Thoracic aorta endothelial cell (primary cell): ENCODE measurements at places on chromosomes 7 and 10. TPM values are rescaled to one million over a fixed set of nuclear protein-coding genes. Genes with fewer than 3 reads are reported as not detected.

Gene MYOF
- 494 and 504 TPM in 2 replicates for total RNA-seq

Gene CUZD1
- total RNA-seq = 2.1 TPM in 2 replicates

Gene PILRB
- 12.4 and 14.9 TPM in 2 replicates for total RNA-seq

Gene OPN4
- not detected in 2 replicates for total RNA-seq

Gene ALDH18A1
- 86.4 and 131 TPM in 2 replicates for total RNA-seq

Gene MYO1G
- total RNA-seq = 0.07 and 0.27 TPM in 2 replicates

Gene EMX2
- 0.07 TPM in 1 of 2 replicates, not detected in the other for total RNA-seq

Gene GRID1
- total RNA-seq = not detected in 2 replicates

Gene TRIL
- under 0.01 and 0.40 TPM in 2 replicates for total RNA-seq

Gene MYH16
- 0.93 and 1.1 TPM in 2 replicates for total RNA-seq

Gene STAG3
- total RNA-seq = 0.79 and 3.3 TPM in 2 replicates

Gene HOXA2
- 1.6 and 2.2 TPM in 2 replicates for total RNA-seq

Gene CDK14
- 26.6 and 31.5 TPM in 2 replicates for total RNA-seq

Gene GNG11
- 123 and 273 TPM in 2 replicates for total RNA-seq

Gene C10orf67
- total RNA-seq = not detected in 2 replicates

Gene SEMA3C
- total RNA-seq = 6.6 and 10.1 TPM in 2 replicates

Gene MTURN
- total RNA-seq = 6.2 and 9.2 TPM in 2 replicates

Gene ERCC6
- 58.9 and 98.9 TPM in 2 replicates for total RNA-seq

Gene TRIM50
- total RNA-seq = not detected in 2 replicates

Gene GCK
- total RNA-seq = 0.13 and 0.14 TPM in 2 replicates

Gene NKX6-2
- not detected in 2 replicates for total RNA-seq

Gene TMEM229A
- total RNA-seq = not detected in 2 replicates

Gene SLC26A5
- total RNA-seq = 0.13 and 0.14 TPM in 2 replicates

Gene BLNK
- total RNA-seq = not detected in 2 replicates

Gene FGFR2
- total RNA-seq = 0.27 and 0.36 TPM in 2 replicates

Gene GHRHR
- total RNA-seq = 0.14 TPM in 1 of 2 replicates, not detected in the other

Gene ARHGEF35
- 0.53 and 1.1 TPM in 2 replicates for total RNA-seq

Gene RBM20
- total RNA-seq = not detected in 2 replicates

Gene TCAF2
- total RNA-seq = 14.5 and 31.0 TPM in 2 replicates

Gene CRHR2
- not detected in 2 replicates for total RNA-seq

Gene PDE6C
- total RNA-seq = not detected in 2 replicates

Gene ZNHIT1
- 84.6 and 103 TPM in 2 replicates for total RNA-seq

Gene GALNT17
- not detected in 2 replicates for total RNA-seq

Gene MACROH2A2
- total RNA-seq = 0.14 and 0.66 TPM in 2 replicates

Gene AUTS2
- total RNA-seq = 0.07 and 0.40 TPM in 2 replicates

Gene LRRD1
- total RNA-seq = 0.07 and 0.13 TPM in 2 replicates

Gene LAMB1
- total RNA-seq = 673 and 715 TPM in 2 replicates
